Hippocampal formation (tissue), 2 donors: ENCODE measurements at places on chromosomes 2 and 18.

DNA sequence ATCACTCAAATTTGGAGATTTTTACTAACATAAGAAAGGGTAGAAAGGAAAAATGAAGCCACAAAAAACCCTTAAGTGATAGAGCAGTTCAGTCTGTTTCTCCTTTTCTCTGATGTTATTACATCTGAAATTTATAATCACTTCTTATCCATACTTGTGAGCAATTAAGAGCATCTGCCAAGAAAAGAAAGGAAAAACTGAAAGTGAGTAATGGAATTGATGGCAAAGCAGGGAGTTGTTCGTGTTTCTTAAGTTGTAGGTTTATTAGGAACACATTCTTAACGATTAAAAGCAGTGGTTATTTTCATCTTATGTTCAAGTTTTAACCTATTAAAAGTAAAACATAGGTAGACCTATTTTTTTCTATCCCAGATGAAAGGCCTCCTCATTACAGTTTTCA lies 277.7 kb downstream of the RND3 start:
- DNase-seq: no peak

DNA sequence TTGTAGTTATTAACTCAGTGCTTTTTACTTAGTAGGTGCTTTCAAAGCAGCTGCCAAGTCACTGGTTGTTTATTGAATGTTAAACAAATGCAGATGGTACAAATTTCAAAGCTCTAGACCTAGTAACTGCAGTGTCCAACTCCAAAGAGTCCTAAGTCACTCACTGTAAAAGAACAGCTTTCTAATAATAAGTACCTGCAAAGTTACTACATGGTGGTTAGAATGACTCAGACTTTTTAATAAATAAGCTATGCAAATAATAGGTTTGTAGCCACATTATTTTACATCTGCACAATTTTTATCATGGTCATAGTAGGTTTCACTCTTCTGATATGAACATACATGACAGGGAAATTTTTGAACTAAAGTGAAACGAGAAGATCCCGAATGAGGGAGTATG lies 1620.4 kb upstream of the CELF4 start:
- DNase-seq: no peak

DNA sequence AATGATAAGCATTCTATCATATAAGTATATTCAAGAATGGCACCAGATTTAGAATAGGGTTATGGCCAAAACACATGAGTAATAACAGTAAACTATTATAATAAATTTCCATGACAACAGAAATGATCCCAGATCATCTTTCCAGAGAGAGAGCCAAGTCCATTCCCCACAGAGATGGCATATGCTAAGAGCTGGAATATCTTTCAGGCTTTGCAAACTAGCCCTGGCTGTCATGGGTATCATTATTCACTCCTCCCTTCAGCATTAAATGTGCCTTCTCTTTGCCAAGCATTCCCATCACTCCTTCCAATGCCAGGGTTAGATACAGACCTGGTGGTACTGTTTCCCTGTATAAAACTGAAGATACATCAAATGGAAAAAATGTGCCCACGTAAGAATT lies 10.9 kb downstream of the FEZ2 start:
- no peak for DNase-seq

GRCh38 chr2:159160954-159161353 lies 125.5 kb downstream of the WDSUB1 start:
- no peak for DNase-seq

DNA sequence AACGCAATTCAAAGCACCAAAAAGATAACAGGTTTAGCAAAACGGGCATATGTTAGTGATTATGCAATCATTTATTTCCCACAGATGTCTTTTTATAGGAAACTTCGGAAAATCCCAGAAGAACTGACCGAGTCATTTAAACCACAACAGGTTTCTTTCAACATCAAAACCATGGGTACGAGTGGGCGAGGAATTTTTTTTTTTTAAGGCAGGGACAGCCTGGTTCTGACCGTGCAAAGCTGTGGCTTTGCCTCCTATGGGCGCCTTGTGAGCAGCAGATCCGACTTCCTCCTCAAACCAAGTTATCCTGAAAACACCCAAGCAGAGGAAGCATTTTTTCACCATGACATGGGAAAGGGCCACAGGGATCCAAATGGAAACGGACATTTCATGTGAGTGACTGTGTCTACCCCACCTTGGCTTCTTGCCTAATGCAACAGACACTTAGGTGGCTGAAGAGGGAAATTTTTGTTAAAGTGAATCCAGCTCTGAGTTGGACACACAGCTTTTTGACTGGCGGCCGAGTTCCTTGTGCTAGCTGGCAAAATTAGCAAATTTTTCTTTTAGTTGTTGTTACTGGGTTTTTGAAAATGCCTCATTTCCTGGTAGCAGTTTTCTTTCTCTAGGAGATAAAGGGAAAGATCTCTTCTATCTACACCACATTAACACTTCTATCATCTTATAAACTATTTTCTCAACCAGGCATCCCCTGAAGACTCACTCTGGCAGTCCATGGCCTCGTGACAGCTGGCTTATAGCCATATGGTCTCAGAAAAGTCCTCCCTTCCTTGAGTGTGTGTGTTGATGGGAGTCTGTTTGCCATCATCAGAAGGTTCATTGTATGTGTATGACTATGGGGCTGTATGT lies 487.4 kb upstream of the ZEB2 start:
- no peak for DNase-seq

GRCh38 chr2:178731300-178731699 lies 75.9 kb downstream of the TTN start:
- no peak for DNase-seq

DNA sequence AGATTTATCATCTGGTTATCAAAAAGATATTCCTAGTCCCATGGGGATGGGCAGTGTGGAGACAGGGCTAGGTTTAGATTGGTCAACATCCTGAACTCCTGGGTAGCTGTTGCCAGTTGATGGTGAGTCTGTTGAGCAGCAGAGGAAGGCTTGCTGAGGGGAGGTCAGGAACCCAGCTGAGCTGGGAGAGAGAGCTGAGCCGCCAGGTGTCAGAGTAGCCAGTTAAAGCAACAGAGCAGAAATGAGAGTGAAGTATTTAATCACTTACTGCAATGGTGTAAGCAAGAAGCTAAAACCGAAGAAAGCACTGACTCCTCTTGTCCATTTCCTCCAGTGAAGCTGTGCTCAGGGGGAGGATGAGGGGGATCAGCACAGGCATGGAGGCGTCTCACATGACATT lies 29.6 kb downstream of the SMYD1 start:
- DNase-seq: no peak

DNA sequence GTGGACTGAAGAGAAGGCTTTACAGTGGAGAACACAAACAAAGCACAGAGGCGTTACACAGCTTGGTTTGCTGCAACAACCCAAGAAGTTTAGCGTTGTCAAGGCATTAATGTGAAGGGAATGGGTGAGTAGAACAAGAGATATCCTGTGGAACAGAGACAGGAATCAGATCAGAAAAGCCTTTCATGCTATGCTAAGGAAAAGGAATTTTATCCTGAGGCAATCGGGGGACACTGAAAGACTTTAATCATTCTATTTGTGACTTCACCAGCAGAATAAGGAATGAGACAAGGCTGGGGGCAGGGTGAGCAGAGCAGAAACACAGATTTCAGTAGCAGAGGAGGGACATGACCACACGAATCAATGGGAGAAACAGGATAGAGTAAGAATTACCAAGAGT lies 600.7 kb downstream of the IRS1 start:
- DNase-seq: no peak

GRCh38 chr2:61993422-61994024 lies 88.0 kb downstream of the COMMD1 start:
- DNase-seq: no peak

DNA sequence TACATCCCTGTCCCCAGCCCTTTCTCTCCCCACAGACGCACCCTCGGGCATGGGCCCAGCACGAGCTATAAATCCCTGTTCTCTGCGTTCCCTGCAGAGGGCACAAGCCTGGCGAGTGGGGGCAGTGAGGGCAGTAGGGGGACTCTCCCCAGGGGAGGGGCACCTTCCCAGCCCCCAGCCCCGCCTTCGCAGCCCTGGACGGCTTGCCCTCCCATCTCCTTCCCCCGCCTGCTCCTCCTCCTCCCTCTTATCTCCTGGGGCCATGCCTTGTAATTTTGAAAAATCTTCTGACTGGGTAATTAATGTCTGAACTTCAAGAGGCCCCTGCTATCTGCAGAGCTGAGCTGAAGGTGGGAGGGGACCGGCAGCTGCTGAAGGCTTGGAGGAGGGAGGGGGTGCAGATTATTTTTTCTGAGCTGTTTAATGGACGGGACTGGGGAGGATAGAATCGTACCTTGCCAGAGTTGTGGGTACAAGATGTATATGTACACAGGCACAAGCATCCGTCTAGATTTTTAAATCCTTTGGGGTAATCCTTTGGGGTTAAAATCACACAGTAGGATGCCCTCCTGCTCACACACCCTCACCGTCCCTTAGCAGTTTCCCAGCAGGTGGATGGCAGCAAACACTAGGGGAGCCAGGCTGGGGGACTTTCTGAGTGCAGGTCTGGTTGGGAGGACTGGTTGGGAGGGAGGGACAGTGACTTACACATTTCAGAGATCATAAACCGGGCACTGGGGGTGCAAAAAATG lies 121.9 kb downstream of the SMAD7 start:
- DNase-seq: no peak

GRCh38 chr2:217622205-217623060 lies 380.4 kb downstream of the TNS1 start:
- DNase-seq: peak; percentile 29

DNA sequence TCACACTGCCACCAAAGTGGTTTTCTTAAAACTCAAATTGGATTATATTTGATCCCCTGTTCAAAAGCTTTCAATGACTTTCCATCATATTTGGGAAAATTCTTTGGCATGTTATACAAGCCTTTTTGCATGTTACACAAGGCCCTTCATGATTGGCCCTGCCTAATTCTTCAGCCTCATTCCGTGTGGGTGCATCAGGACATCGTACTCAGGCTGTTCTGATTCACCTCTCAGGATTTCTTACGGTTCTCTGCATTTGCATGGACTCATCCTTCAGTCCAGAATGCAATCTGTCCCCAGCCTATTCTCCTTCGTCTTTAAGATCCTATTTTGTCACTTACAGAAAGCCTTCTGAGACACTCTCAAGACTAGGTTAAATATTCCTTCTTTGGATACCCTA lies 107.8 kb downstream of the LYPD1 start:
- DNase-seq: no peak

DNA sequence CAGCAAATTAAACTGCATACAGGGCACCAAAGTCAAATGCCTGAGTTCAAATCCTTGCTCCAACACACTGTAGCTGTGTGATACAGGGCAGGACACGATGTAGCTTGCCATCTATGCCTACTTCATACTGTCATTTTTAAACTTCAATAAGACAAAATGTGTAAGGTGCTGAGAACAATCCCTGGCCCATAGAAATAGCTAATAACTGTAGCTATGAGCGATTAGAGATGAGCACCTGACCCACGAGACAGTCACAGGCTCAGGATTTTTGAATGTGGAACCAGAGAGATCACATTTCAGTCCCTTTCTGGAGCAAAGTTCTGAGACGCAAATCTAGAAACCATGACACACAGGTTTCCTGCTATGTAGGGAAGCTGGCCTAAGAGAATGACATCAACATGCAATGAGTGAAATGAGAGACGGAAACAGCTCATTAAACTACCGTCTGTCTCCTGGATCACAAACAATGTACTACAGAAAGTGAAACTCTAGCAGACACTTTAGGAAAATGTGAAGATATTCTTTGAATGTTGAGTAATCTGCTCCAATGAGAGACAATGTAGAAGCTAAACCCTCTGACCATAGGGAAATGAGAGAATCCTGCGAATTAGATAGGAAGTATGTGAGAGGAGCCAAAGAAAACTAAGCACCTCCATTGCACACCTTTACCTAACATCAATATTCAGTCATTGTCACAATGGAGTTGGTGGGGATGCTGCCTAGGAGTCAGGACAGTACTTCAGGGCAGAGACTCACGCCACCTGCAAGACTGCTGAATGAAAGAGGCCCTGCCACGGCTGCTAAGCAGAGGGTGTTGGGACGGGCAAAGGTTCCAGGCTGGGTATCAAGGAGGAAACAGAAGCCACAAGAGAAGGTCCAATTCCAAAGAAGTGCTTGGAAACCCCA lies 25.5 kb downstream of the B4GALT6 start:
- DNase-seq: no peak

GRCh38 chr2:69545477-69545932 lies 98.0 kb downstream of the AAK1 start:
- DNase-seq: no peak

DNA sequence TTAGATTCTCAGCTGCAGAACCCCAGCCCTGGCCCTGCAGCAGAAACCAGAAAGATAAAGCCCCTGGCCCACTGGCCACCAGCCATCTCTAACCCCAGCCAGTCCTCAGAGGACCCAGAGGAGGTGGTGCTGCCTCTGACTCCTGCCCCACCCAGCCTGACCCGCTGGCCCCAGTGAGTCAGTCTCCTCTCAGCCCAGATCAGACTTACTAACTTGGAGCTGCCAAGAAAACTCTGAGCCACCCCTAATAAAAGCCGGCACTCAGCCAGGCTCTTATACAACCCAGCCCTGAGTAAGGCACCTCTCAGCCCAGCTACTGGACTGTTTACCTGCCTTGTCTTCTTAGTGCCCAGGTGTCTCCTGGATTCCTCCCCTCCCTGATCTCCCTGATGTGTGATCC lies 2.0 kb downstream of the SLC14A2 start:
- DNase-seq: no peak

DNA sequence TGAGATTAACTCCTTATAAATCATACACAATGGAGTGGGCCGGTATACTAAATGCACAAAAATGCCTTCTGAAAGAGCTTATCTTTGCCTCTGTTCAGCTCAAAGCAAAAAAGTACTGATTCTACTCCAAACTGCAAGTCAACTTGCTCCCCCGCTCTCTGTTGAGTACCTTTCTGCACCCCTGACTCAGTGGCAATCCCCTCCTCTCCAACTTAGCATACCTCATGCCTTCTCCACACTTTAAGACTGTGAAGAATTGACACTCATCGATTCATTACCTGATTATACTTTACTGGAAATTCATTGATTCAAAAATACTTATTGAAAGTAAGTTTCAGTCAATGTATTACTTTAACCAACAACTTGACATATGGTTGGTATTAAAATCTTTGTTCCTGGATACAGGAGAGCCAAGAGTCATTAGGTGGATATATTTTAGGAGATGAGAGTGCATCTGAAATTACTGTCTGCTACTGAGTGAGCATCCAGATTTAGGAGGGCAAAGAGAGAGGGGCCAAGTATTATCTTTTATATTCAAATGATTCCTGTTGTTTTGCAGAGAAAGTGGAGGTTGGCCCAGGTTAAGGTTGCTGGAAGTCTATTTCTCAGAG lies 187.7 kb downstream of the ICOS start:
- DNase-seq: no peak

DNA sequence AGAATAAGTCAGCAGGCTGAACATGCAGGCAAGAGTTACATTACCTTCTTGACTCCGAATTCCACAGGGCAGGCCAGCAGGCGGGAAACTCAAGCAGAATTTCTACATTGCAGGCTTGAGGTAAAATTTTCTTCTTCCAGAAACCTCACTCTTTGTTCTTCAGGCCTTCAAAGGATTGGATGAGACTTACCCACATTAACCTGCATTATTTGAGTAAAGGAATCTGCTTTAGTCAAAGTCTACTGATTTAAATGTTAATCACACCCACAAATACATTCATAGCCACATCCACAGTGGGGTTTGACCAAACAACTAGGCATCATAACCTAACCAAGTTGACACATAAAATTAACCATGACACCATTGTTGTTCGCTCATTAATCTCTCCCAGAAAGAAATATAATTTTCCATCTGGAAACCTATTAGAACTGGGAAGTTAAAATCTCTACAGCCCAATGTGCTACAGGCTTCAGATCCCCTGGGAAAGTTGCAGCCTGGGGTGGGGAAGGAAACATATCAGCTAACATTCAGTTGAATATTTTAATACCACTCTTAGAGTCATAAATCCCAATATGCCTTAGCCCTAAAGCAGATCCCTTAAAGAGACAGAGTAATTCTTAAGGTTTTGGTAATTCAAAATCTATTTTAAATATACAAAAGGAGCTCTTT lies 468.2 kb upstream of the TNP1 start:
- no peak for DNase-seq
